ENCODE measurements at places on chromosomes 1 and 21.

DNA sequence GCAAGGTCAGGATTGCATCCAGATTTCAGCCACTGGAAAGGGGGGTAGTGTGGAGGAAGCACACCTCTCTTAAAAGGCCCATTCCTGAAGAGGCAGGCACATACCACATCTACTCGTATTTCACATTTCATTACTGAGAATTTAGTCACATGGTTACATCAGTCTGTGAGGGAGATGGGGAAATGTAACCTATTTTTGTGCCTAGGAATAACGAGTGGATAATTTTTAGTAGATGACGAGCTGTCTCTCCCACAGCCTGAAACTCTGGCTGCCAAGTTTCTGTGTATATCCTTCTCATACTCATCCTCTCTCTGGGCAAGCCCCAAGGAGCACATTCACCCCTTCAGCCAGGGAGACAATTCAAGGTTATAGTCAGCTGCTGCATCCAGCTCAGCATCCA is 10.3 kb upstream of the C21orf91 start:
- no peak for DNase-seq

DNA sequence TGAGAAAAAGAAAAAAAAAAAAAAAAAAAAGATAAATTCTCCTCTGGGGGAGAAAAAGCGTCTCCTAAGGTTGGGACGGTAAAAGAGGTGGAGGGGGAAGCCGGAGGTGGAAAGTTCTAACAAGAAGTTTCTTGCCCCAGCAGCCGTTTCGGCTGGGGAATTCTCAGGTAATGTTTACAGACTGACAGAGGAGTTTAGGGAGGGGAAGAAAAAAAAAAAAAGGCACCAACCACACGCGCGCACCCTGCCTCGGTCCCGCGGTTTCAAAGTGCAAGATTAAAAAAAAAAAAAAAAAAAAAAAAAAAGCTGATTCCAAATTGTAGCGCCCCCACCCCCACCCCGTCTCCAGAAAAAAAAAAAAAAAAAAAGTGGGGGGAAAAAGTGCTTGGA is 504 bp downstream of the DHRS3 start:
- DNase-seq: peak; percentile 55

- peak; percentile 37 for DNase-seq
Measured at GRCh38 chr1:246497331-246497915, 9.7 kb downstream of the SMYD3 start.

GRCh38 chr1:14549897-14550620 is 48.4 kb upstream of the KAZN start:
- no peak for DNase-seq

DNA sequence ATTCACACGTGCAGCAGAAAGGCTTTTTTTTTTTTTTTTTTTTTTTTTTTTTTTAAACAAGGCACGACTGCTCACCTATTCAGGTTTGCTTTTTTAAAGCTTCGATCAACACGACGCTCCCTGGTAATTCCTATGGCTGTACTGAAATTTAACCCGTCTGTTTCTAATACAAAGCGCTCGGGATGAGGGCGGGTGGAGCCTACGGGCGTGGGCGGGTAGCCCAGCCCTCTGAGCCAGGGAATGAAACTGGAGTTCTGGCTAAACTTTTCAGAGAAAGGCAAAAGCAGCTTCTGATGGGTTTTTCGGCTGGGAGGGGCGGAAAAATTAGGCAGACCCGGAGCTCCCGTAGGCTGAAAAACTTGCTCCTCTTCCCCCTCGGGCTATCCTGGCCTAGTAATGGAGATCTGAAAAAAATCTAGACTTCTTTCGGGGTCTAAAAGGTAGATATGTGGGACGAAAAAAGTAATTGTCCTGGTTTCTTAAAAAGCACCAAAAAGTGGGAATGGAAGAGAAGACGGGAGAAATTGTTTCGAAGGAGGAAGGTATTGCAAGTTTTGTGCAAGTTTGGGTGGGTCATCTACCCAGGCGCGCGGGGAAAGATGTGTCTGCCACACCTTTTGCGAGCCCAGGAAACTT is 7.4 kb downstream of the NR5A2 start:
- no peak for DNase-seq

DNA sequence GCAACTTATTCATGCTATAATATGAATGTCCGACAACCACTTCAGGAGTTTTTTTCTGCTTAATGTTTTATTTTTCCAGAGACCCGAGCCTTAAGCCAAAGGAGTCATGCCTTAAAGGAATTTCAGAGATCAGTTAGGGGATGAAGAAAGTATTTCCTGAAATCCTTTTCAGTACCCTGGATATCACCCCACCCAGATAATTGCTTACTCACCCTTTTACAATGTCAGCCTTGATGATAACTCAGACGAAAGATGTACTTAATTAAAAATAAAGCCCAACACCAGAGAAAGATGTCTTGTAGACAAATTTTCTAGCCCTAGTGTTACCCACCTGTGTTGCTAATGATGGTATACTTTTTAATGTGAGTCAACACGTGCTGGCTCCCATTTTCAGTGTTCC is 124.1 kb downstream of the XCL2 start:
- peak; percentile 74 for DNase-seq

DNA sequence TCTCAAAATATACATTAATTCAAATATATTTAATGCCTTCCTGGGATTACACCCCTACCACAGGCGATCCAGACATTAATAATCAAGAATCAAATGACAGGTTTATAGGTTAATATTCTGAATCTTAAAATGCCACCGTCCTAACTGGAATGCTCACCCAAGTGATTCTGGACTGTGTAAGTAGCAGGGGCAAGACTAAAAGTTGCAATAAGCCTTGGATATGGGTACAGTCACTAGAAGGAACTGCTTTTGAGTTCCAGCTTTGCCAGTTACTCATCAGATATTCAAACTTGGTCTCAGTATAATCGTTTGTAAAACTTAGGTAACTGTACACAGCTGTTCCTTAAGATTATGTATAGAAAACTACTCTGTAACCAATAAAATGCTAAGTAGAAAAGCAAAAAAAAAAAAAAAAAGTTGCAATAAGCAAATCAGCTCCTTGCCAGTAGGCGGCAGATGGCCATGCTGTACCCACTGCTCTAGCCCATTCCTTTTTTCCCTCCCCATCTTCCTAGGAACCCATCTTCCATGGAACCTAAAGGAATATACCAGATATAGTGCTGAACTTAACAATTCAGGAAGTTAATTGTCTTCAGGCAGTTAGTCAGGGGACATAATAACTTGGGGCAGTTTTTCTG is 10.5 kb downstream of the RO60 start:
- DNase-seq: no peak

DNA sequence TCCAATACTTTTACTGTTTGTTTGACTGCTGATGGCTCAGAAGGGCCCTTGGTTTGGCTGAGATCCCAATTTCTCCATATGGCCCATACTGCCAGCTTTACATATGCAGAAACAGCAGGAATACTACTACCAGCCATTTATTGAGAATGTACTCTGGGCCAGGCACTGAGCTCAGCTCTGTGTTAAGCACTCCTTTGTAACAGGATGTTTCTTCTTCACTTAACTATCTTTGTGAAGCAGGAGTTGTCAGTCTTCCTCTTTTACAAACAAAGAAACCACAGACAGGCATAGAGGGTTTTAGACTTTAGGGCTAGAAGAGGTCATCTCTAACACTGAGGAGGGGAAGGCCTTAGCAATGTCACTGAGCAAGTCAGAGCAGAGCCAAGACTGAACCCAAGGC is 8.3 kb downstream of the HMGCL start:
- DNase-seq: no peak

- DNase-seq: no peak
Measured at GRCh38 chr1:109907190-109907774, 3.4 kb upstream of the CSF1 start.

DNA sequence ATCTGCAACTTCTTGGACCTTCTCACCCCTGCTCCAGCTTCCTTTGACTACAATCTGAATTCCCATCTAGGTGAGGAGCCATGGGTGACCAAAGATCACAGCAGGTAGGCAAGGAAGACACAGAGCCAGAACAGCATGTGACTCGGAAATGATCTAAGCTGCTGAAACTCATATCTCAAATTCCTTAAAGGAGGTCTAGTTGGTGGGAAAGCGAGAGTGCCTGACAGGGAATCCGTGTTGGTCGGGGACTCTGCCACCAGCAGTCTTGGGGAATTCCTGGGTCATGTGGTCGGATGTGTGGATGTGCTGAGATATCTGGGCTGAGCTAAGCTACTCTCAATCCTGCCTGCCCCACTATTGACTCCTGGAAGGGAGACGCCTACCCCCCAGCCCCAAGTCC is 3.2 kb upstream of the NUAK2 start:
- peak; percentile 89 for DNase-seq

GRCh38 chr1:192703283-192704206 is 67.6 kb downstream of the RGS13 start:
- DNase-seq: no peak

GRCh38 chr21:36800734-36801133 is 101.8 kb downstream of the SIM2 start:
- DNase-seq: no peak

DNA sequence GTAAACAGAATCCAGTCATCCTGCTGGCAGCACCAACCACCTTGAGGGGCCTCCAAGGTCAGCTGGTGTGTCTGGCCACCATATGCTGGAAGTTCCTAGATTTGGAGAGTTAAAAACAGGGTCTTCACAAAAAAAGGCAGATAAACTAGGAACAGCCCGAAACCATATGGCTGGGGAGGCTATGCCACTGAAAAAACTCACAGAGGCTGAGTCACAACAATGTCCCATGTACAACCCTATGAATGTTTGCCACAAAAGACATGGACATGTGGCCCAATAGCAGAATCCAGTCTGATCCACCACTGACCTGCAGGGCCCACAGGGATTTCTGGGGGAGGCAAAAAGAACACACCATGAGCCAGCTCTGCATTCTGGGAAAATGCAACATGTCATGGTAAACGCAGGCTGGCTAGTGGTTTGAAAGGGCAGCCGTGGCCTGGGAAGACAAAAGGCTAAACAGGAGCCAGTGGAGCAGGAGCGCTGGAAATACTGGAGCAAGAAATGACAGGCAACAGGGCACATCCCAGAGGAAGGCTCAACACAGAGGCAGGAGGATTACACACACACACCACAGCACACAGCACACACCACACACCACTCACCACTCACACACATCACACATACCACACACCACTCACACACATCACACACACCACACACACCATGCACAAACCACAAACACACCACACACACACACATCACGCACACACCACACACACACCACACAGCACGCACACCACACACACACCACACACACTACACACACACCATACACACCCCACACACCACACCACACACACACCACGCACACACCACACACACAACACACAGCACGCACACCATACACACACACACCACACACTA is 55.4 kb downstream of the HSF2BP start:
- DNase-seq: peak; percentile 20

- DNase-seq: peak; percentile 59
Measured at GRCh38 chr1:151639466-151639865, 27.6 kb downstream of the SNX27 start.

DNA sequence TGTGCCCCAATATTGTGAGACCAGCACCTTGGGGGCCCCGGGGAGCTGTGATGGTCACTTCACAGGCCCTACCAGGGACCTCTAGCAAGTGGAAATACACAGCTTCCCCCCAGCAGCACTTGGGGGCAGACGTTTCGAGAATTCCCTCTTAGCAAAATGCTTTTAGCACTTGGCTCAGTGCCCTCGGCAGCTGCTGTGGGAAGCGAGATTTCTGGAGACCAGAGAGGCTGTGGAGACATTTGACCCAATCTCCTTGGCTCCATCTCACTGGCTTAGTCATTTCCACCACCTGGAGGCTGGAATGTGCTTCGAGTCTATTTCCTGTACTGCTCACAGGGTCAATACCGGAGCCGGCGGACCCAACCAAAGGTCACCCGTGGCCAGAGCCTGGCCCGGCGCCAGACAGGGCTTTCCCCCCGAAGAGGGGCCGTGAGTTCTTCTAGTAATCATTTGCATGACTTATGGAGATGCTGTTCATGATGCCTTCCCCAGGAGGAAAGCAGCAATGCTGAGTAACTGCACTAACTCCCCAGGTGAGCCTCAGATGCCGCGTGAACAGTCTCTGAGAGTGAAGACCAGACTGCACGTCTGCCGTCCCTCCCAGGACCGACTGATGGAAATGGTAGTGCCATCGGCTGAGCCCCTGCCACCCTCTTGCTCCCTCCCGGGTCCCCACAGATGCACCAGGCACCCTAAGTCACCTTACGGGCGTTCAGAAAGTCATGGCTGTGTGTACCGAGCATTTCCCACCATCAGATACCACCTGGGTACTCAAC is 4.4 kb upstream of the C2CD2 start:
- peak; percentile 92 for DNase-seq

- DNase-seq: no peak
Measured at GRCh38 chr21:31570824-31571566, 88.5 kb upstream of the SOD1 start.

DNA sequence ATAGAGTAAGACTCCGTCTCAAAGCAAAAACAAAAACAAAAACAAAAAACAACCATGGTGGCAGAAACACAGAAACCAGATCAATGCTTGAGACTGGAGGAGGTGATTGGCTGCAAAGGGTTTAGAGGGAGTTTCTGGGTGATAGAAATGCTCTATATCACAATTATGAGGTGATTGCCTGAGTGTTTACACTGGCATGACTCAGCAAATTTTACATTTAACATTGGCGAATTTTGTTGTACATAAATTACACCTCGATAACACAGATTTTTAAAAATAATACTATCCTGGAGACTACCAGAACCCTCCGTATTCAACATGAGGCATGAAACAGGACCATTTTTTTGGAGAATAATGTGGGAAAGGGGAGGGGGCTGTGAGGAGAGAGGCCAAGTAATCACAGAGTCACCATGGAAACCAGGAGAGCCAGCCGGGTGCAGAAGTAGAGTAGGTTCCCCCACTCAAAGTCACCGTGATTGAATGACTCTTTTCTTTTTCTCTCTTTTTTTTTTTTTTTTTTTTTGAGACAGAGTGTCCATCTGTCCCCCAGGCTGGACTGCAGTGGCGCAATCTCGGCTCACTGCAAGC is 24.3 kb downstream of the HEYL start:
- no peak for DNase-seq

- peak; percentile 32 for DNase-seq
Measured at GRCh38 chr21:30719401-30719800, 824 bp upstream of the KRTAP21-3 start.

GRCh38 chr1:115869064-115869463 is 28.1 kb upstream of the NHLH2 start:
- DNase-seq: no peak

DNA sequence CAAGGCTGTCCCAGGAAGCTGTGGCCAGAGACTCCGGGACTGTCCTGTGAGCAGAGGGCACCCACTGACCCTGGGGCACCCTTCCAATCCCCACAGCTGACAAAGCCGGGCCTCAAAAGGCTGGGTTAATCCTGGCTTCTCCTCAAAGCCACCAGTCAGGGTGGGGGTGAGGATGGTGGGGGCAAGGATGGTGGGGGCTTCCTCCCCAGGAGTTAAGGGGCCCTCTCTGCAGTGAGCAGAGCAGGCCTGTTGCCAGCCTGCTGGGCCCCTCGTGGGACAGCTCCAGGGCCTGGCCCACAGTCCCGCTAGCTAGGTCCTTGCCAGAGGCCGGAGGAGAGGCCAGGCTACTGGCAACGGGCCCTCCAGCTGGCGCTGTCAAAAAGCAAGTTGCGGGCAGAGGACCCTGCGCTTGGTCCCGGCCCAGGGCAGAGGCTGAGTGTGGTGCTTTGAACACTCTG is 37.9 kb upstream of the CCDC27 start:
- no peak for DNase-seq

GRCh38 chr21:33273044-33273443 is 6.9 kb downstream of the IL10RB start:
- peak; percentile 69 for DNase-seq

GRCh38 chr1:10209905-10210810 is at the start of gene KIF1B:
Gene KIF1B (plus strand): TSS chr1:10210570. CDS start chr1:10232329, 21,759 bp downstream.
- peak; percentile 97 for DNase-seq

Data from NCI-H226 (cell line).